Stimulated activated CD8-positive, alpha-beta memory T cell treated with anti-CD3 and anti-CD28 coated beads, Interleukin-15, amount 100 ng/mL, for 1 hour (primary cell): ENCODE measurements at places on chromosomes 12 and 14.

DNA sequence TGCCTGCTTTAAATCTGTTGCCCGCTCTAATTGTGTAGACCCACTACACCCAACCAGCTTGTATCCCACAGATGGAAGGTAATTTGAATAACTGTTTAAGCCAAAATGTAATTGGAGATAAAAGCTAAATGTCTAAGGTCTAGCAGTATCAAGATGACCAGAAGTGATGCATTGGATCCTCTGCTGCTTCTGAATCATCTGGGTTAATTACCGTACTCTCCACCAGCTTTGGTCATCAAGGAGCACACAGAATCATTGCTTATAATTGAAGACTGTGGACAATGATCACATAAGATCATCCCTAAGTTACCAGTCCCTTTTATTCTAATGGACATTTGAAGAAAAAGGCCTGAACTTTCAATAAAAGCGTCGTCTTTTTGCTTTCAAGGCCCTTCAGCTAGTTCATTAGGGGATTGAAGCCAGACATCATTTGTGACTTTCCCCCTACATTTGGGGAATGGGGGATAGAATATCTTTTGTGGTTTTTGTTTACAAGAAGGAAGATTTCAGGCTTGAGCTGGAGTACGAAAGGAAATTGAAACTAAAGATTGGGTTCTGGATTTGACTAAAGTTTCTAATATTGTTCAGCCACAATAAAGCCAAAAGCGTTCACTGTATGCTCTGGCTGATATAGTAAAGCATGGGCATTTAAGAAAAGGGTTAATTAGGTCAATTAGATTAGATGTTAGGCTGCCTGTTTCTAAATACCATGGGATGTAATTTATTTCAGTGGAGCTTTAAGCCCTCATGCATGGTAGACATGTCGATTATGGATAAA is 123.2 kb downstream of the CHST11 start:
- no peak for DNase-seq

- DNase-seq = no peak
Measured at GRCh38 chr12:131833896-131834641, 5.9 kb downstream of the MMP17 start.

- DNase-seq = no peak
Measured at GRCh38 chr14:93343797-93344196, 3.2 kb upstream of the COX8C start.

GRCh38 chr14:103528146-103528586 is 830 bp upstream of the TRMT61A start:
- no peak for DNase-seq

DNA sequence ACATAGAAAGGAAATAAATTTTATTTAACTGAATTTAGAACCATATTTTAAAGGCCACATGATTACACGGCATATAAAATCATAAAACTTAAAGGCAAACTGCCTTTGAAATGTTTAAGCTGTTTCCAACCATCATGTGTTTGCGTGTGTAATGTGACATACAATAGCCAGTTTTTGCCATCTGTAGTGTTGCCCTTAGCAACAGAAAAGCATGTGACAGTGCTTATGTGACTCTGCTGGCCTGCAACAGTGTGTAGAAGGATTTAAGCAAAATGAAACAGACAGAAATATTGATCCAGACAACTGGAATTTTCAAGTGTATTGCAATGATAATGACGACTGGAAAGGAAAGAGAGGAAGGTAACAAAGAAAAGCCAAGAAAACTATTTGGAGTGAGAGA is 49.5 kb downstream of the TSPAN19 start:
- no peak for DNase-seq

DNA sequence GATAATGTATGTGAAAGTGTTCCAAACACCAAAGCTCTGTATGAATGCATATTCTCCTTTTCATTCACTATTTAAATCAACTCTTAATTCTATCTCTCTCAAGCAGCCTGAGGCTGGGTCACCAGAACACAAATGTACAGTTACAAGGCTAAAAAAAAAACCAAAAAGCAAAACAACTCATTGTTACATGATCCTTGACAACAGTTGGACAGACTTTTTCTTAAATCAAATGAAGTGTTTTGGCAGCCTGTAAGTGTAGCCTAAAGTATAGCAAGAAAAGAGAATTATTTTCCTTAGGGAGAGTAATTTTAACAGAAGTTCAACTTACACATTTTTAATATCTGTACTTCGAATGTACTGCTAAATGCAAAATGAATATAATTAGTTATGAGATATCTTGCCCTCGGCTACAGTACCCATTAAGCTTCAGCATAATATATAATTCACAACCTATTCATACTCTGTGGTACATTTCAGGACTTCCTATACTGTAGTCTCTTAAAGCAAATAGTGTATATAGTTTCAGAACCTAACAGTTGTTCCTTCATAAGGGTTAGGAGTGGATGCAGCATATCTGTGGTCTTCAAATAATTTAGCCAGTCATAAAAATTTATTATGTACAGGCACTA is 214.0 kb upstream of the BTG1 start:
- DNase-seq = no peak

DNA sequence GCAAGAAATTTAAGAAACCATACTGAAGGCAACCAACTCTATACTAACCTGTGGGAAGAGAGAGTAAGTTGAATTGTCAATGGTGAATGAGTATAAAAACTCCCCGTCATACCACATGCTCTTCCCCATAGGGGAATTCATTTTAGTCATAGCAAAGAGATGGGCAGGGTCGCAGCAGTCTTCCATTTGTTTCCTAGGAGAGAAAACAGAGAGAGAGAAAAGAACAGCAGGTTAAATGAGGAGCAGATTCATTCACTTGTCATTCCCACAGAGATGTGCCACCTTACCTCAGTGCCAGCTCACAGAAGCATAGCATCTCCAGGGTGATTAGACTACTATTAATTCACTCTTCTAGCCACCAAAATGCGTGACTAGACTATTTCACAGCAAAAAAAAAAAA is 47.4 kb downstream of the ST8SIA1 start:
- DNase-seq = no peak

DNA sequence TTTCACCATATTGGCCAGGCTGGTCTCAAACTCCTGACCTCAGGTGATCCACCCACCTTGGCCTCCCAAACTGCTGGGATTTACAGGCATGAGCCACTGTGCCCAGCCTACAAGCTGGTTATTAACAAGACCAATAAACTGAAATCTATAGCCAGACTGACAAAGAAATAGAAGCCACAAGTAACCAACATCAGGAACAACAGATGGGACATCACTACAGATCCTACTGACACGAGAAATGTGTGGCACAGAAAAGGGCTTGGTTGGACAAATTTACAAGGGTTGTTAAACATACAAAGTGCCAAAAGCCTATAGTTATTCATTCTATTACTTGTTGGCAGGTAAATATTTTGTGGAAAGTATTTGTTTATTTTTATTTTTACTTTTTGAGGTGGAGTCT is 11.6 kb downstream of the MTA1 start:
- DNase-seq = no peak

- no peak for DNase-seq
Measured at GRCh38 chr12:92421701-92422100, 276.1 kb upstream of the BTG1 start.

GRCh38 chr12:124568431-124569374 is 1.3 kb upstream of the NCOR2 start:
- no peak for DNase-seq

- no peak for DNase-seq
Measured at GRCh38 chr12:127422935-127423566, 843.9 kb upstream of the TMEM132C start.

- no peak for DNase-seq
Measured at GRCh38 chr12:3455312-3455711, 35.7 kb upstream of the PRMT8 start.

GRCh38 chr14:98069712-98070171 is 1202.3 kb downstream of the BCL11B start:
- DNase-seq = no peak

DNA sequence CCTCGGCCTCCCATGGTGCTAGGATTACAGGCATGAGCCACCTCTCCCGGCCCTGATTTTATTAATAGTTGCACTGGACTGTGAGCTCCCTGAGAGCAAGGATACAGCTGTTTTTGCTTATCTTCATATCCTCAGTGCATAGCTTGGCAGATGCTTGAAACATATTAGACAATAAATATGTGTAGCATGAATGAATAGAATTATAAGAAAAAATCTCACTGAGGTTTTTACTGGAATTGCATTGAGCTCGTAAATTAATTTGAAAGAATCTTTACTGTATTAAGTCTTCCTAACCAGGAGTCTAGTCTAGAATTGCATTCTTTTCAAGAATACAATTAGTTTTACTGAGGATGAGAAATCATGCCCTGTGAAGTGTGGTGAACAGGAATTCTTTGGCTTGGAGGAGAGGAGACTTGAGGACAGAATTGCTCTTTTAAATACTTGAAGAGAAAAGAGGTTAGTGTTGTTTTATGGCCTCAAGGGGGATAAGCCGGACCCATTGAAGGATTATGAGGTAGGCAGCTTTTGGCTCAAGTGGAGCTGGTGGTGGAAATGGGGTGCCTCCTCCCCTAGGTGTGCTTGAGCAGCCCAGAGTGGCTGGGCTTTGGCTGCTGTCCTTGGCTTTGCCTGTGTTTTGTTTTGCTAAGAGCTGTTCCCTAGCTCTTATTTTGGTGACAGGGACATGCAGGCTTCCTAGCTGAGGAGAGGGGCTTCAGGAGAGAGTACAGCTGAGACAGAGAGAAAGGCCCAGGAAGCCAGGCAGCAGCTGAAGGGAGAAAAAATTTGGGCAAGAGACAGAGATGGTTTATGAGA is 34.0 kb downstream of the PLEKHD1 start:
- no peak for DNase-seq

- no peak for DNase-seq
Measured at GRCh38 chr12:104975587-104976343, 10.4 kb upstream of the NOPCHAP1 start.

DNA sequence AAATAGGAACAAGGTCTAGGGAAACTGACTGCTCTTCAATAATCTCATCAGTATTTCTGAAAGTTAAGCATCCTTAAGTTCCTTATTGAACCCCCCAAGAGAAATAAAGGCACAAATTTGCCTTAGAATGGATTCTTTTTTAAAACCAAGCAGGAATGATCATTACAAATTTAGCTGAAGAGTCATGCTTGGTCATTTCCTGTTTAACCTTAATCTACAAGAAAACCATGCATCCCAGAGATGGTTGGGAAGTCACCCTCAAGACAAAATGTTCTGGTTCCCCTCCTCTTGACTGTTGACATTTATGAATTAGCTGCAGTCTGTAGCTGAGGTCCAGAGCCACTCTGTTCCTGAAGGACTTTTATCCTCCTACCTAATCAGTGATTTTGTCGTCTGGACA is 291.8 kb upstream of the G2E3 start:
- no peak for DNase-seq

- no peak for DNase-seq
Measured at GRCh38 chr12:123571343-123571813, 13.0 kb upstream of the TMED2 start.

GRCh38 chr12:31456562-31456961 is 130.6 kb upstream of the SINHCAF start:
- DNase-seq = no peak

- no peak for DNase-seq
Measured at GRCh38 chr14:65286443-65286842, 126.1 kb upstream of the FUT8 start.

- DNase-seq = no peak
Measured at GRCh38 chr14:91352053-91352452, 65.6 kb downstream of the CCDC88C start.

DNA sequence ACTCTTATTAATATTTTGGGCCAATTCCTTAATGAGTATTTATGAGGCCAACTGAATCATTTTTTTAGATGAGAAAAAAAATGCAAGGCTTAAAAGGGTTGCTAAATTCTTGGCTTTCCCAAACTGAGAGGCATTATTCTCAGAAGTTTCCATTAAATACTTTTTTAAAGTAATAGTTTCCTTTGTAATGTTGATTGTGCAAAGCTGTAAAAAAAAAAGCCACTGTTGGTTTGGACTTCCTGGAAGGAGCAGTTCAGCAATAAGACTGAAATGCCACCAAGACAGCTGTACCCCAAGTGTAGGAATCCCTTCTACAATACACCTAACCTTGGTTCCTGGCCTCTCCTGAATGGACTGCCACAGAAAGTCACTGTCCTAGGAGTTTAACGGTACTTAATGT is 231.3 kb downstream of the MON2 start:
- no peak for DNase-seq
